ENCODE measurements at places on chromosomes 6 and 20.

DNA sequence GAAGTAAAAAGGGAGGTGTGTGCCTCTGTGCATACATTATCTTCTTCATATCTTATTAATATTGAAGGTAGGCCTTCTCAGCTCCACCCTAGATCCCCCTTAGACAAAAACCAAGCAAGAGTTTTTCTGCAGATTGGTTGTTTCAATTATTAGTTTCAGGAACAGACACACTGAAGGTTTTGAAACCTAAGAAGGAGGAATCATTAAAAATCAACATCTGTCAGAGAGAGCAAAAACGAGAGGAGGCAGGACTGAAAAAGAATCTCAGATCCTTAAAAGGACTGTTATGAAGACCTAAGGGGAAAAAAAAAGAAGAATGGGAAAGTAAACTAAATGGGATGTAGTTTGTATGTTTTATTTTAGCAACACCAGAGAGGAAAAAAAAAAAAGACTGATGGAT is 560.8 kb upstream of the JAG1 start:
- no peak for DNase-seq

GRCh38 chr6:126040394-126040793 is 54.1 kb downstream of the TRMT11 start:
- DNase-seq, result no peak

- DNase-seq, result no peak
These were observed 10.8 kb upstream of the RNF24 start for GRCh38 chr20:4026093-4026601.

GRCh38 chr6:15519681-15520080 is 143.1 kb downstream of the DTNBP1 start:
- DNase-seq, result no peak

- DNase-seq, result no peak
These were observed 1.6 kb downstream of the NDRG3 start for GRCh38 chr20:36744243-36744642.

DNA sequence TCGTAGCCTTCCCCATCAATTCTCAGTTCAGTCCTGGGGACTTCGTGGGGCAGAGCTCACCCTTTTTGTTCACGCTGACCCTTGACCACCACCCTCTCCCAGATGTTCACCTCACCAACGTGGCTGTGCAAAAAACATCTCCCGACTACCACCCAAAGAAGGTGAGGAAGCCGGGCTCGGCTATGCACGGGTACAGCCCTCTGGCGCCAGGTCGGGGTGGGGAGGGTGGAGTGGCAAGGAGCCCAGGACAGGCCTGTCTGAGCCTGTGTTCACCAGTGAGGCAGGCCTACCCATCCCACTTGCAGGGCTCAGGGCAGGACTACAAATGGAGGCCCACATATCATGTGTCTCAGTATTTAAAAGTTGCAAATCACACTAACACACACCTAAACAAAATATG is 18.1 kb downstream of the PDRG1 start:
- no peak for DNase-seq

DNA sequence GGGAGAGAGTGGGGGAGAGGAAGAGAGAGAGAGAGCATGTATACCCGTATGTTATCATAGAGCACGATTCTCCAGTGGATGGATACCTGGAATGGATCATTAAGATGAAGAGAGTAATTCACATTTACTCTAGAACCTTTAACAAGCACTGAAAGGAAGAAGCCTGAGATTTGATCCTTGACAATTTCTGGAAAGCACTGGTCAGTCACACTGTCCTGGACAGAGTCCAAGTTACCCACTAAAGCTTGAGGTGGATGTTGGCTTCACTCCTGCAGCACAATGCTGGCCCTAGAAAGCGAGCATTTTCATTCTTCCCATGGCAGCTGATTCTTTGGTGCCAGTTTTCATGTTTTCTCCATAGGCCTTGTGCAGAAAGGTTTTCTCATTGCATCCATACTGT is 25.6 kb downstream of the NFYA start:
- DNase-seq, result no peak

Measured in stimulated activated naive CD4-positive, alpha-beta T cell treated with Interleukin-2 at 50 U/mL for 16 hours (primary cell).